ENCODE measurements at places on chromosomes 6 and 20. TPM values are rescaled to one million over a fixed set of nuclear protein-coding genes. Genes with fewer than 3 reads are reported as not detected.

GRCh38 chr6:73858376-73858775 is 162.4 kb downstream of the CD109 start:
- no peaks in the 10 kb centered on the region for H3K36me3 ChIP-seq
- no peaks in the 10 kb centered on the region for H3K27me3 ChIP-seq
- H3K4me3 ChIP-seq: no peak overlapping the region
- H3K4me1 ChIP-seq: no peaks in the 10 kb centered on the region

- no peaks in the 10 kb centered on the region for H3K4me1 ChIP-seq
- no peak overlapping the region for H3K4me3 ChIP-seq
- H3K36me3 ChIP-seq: no peaks in the 10 kb centered on the region
- no peak for DNase-seq
- no peak overlapping the region for H3K27ac ChIP-seq
- H3K27me3 ChIP-seq: no peaks in the 10 kb centered on the region
These were observed 519.2 kb upstream of the HS3ST5 start for GRCh38 chr6:114862064-114862463.

DNA sequence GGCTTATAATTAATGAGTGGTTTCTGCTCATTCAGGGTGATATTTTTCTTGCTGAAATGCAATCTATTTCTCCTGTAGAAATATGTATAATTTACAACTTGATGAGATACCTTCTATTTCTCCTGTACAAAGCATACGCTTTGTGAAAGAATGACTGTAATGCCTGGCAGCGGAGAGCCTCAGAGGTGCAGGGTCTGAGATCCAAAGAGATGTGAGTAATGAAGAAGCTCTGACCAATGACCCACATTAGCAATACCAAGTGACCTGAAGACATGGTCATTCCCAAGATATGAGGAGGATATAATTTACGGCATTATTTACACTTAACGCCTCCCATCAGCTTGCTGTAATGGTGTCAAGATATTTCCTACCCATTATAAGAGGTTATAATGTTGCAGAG is 98.4 kb upstream of the RAB32 start:
- H3K4me1 ChIP-seq: no peaks in the 10 kb centered on the region
- DNase-seq: no peak
- no peaks in the 10 kb centered on the region for H3K36me3 ChIP-seq
- no peak overlapping the region for H3K27ac ChIP-seq

- H3K4me3 ChIP-seq: no peak overlapping the region
- no peaks in the 10 kb centered on the region for H3K27me3 ChIP-seq
- no peaks in the 10 kb centered on the region for H3K4me1 ChIP-seq
- DNase-seq: no peak
These were observed 139.1 kb upstream of the POU3F2 start for GRCh38 chr6:98695091-98695801.

- no peaks in the 10 kb centered on the region for H3K27me3 ChIP-seq
- no peak for DNase-seq
- no peaks in the 10 kb centered on the region for H3K36me3 ChIP-seq
- no peak overlapping the region for H3K4me3 ChIP-seq
These were observed 336.9 kb upstream of the RSPO3 start for GRCh38 chr6:126781582-126781981.

DNA sequence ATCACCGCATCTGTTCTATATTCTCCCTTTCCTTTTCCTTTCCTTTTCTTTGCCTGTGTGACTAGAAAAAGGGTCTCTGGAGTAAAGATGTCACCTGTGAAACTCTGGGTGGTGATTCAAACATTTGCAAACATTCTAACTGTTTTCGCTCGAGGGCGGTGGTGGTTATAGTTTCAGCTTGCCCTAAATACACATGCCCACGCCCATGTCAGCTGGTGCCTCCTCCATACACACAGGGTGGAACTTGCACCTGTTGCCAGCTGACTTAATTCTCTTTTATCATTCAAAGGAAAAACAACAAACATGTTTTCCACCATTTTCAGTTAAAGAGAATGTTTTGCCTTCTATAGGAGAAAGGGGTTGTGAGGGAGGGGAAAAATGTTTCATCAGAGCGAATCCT is 381.9 kb upstream of the ARID1B start:
- no peak overlapping the region for H3K27ac ChIP-seq
- no peaks in the 10 kb centered on the region for H3K27me3 ChIP-seq
- no peak for DNase-seq

DNA sequence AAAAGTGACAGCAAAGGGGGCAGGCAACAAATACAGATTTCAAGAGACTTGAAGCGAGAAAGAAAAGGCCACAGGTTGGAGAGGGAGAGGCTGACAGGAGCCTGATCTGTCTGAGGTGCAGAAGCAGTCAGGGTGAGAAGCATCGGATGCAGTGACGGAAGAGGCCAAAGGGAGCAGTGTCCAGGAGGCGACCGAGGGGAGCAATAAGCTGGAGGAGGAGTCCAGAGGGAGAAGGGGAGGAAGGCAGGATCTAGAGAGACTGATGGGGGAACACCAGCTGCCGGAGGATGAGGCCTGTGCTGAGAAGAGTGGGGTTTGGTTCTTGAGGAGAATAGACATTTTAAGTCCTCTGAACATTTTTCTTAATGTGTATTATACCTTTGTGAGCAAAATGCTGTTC is 23.8 kb downstream of the FARS2 start:
- no peaks in the 10 kb centered on the region for H3K36me3 ChIP-seq
- no peak overlapping the region for H3K27ac ChIP-seq
- no peak overlapping the region for H3K4me3 ChIP-seq
- no peak for DNase-seq
- H3K4me1 ChIP-seq: no peaks in the 10 kb centered on the region

DNA sequence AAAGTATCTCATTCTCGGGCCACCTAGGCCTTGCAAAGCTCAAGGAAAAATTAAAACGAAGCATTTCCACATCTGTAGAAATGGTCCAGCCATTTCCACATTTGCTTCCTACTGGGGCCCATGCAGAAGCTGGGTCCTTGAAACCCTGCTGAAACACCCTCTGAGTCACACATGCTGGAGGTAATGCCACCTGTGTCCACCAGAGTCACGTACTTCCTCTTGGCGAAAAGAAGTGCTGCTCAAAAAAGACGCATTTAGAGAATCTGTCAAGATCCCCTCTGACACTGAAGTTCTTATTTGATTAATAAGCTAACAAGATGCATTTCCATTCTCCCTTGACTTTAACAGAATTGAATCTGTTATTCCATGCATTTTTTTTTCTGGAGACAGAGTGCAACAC is 423.2 kb downstream of the PREX1 start:
- no peak for DNase-seq
- H3K4me3 ChIP-seq: no peak overlapping the region
- H3K27me3 ChIP-seq: no peaks in the 10 kb centered on the region
- no peaks in the 10 kb centered on the region for H3K4me1 ChIP-seq
- H3K27ac ChIP-seq: no peak overlapping the region

- H3K4me1 ChIP-seq: no peaks in the 10 kb centered on the region
- H3K27me3 ChIP-seq: no peaks in the 10 kb centered on the region
- DNase-seq: no peak
- H3K4me3 ChIP-seq: no peak overlapping the region
These were observed 158.5 kb downstream of the PHACTR1 start for GRCh38 chr6:12875051-12875450.

DNA sequence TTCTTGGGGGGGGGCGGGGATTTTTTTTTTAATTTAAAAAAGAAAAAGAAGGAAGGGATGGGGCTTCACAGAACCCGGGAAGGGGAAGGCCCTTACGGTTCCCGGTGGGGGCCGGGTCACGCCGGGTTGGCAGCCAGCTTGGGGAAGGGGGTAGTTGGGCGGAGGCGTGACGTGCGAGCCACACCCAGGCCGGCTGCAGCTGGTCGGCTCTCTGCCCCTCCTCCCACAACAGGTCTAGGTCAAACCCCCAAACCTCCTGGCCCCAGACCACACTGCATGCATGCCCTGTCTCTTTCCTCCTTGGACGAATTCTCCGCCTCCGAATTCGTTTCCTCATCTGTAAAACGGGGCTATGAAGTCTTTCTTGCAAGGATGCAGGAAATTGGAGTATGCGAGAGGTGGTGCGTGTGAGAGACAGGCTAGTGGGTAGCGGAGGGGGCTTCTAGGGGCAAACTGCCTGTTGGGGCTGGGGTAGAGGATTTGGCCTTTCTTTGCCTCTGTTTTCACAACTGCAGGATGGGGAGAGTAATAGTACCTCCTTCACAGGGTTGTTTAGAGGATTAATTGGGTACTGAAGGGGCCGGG is 828 bp downstream of the HCK start:
- DNase-seq: no peak
- H3K4me3 ChIP-seq: no peak overlapping the region
- peaks cover 24% of the 10 kb centered on the region for H3K4me1 ChIP-seq
- H3K27me3 ChIP-seq: no peaks in the 10 kb centered on the region
- no peaks in the 10 kb centered on the region for H3K36me3 ChIP-seq
- H3K27ac ChIP-seq: peak overlapping the region; percentile 65

- peaks cover 26% of the 10 kb centered on the region for H3K4me1 ChIP-seq
- no peaks in the 10 kb centered on the region for H3K36me3 ChIP-seq
- no peak for DNase-seq
- no peak overlapping the region for H3K4me3 ChIP-seq
These were observed 133.9 kb upstream of the NEDD9 start for GRCh38 chr6:11366183-11366933.

DNA sequence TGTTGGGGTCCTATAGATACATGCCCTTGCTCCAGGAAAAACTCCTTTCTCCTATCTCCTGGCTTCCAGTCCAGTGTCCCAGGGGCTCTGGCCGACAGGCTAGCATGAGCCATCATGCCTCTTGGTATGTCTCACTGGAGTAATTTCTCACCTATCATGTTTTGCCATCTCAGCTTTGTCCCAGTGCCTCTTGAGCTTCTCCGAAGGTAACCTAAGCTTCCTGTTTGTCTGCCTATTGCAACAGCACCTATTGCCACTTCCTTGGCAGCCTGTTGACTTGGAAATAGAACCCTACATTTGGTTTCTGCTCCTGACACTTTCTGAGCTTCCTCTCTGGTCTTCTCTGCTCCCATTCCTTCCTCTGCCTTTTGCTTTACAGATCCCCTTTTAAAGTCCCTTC is 197.7 kb downstream of the KCNQ5 start:
- DNase-seq: no peak
- H3K27me3 ChIP-seq: no peaks in the 10 kb centered on the region
- no peak overlapping the region for H3K27ac ChIP-seq

GRCh38 chr6:16849988-16850680 is 88.9 kb upstream of the ATXN1 start:
- H3K4me3 ChIP-seq: no peak overlapping the region
- peaks cover 13% of the 10 kb centered on the region for H3K4me1 ChIP-seq
- no peak overlapping the region for H3K27ac ChIP-seq
- H3K27me3 ChIP-seq: no peaks in the 10 kb centered on the region

- H3K4me3 ChIP-seq: peak overlapping the region; percentile 56
- H3K27ac ChIP-seq: peak overlapping the region; percentile 58
- no peaks in the 10 kb centered on the region for H3K36me3 ChIP-seq
- H3K4me1 ChIP-seq: peaks cover 9% of the 10 kb centered on the region
These were observed 1.0 kb downstream of the CALHM6 start for GRCh38 chr6:116461932-116462885.

- no peak within 1 kb of the TSS for H3K27ac ChIP-seq
- no peak for DNase-seq
- H3K36me3 ChIP-seq: peaks cover 53% of the 10 kb centered on the region
These were observed at the start of gene APOBEC2 for GRCh38 chr6:41053041-41053440. Gene APOBEC2, plus strand, starts transcription at chr6:41053202. Its CDS starts 146 bp downstream, at chr6:41053348.

GRCh38 chr6:36374972-36375371 is 12.5 kb downstream of the ETV7 start:
- H3K36me3 ChIP-seq: no peaks in the 10 kb centered on the region
- peak overlapping the region; percentile 4 for H3K27ac ChIP-seq
- H3K27me3 ChIP-seq: no peaks in the 10 kb centered on the region
- DNase-seq: no peak
- no peaks in the 10 kb centered on the region for H3K4me1 ChIP-seq

GRCh38 chr6:14966906-14967711 is 278.8 kb upstream of the JARID2 start:
- no peaks in the 10 kb centered on the region for H3K27me3 ChIP-seq
- no peak overlapping the region for H3K4me3 ChIP-seq
- no peaks in the 10 kb centered on the region for H3K36me3 ChIP-seq
- H3K27ac ChIP-seq: no peak overlapping the region
- DNase-seq: no peak
- no peaks in the 10 kb centered on the region for H3K4me1 ChIP-seq

DNA sequence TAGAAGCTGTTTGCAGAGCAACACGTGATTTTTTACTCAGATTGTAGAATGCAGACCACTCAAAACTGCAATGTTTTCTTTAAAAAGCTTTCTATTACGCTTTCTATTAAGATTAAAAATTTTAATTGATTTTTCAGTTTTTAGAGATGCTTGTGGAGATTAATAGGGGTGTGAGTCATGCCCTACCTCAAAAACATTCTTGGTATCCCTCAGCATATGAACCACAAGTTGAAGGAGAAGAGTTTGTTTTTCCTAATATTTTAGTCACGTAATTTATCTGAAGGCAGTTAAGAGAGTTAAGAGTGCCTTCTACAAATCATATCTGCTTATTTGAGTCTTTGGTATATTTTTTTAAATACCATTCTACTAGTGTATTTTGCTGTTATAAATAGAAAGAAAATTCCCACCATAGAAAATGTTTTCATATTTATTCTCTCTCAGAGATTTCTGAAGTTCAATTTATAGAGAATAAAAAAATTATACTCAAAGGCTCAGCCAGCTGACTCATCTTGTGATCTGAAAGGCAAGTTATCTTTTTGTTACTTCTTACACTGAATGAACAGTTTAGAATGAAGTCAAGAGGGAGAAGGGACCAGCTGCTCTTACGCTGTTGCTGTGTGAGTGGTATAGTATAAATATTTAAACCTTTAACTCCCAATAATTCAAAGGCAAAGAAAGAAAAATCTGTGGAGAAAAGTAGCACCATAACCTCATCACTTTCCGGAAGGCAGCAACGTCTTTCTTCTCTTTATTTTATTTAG is 7.6 kb downstream of the RIPOR2 start:
- no peaks in the 10 kb centered on the region for H3K27me3 ChIP-seq
- H3K4me1 ChIP-seq: peaks cover 20% of the 10 kb centered on the region
- no peak overlapping the region for H3K4me3 ChIP-seq

DNA sequence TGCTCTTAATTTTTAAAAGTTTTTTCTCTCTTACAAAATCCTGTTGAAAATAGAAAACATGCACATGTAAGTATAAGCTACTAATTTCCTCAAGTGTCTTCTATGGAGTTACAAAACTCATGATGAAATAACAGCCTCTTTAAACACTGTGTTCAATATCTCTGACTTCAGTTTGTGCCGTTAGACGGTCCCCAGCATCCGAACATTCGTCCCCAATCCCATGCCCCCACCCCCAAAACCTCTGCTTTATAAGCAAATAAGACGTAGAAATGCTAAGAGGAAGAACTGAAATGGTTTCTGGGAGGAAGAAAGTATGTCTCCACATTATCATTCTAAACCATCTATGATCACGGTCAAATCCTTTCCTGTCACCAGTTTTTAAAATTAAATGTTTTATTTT is 31.7 kb upstream of the MYB start:
- H3K4me3 ChIP-seq: no peak overlapping the region
- no peaks in the 10 kb centered on the region for H3K27me3 ChIP-seq
- DNase-seq: no peak

Gene ADGRF4
- total RNA-seq: not detected

Gene VGLL2
- total RNA-seq: not detected

Gene OLIG3
- total RNA-seq: not detected

Gene MDFI
- 14.0 TPM for total RNA-seq

Gene MTG2
- total RNA-seq: 40.2 TPM

Gene LY6G6F
- total RNA-seq: not detected

Gene GINS1
- 0.21 TPM for total RNA-seq

Measured in tibial nerve (tissue), 4 donors.